NCI-H2081 (cell line): ENCODE measurements at places on chromosomes 12 and 14.

GRCh38 chr12:116427200-116427930 lies 131.8 kb upstream of the MAP1LC3B2 start:
- DNase-seq: no peak

DNA sequence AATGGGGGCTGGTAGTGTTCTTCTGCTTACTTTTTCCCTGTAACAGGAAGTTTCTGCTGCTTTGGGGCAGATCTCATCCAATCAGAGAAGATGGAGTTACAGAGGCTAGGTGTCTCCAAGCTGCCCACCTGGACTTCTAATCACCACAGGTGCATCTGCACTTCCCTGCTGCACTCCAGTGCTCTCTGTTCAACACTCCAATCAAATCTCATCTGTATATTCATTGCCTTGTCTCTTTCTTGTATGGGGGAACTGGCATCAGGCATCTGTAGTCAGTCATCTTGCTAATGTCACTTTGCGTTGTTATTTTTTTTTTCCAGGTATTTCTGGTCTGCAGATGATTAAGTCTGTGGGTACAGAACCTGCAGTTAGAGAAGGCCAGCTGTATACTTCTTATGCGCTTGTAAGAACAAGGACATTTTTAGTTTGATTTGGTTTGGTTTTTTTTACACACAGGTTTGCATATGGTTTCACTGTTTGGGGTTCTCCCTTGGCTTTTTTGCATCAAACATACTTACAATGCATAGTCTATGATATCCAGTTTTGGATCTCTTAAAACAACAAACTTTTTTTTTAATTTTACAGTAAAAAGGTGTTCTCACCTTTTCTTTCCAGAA lies 116.0 kb downstream of the METTL25 start:
- DNase-seq: no peak

DNA sequence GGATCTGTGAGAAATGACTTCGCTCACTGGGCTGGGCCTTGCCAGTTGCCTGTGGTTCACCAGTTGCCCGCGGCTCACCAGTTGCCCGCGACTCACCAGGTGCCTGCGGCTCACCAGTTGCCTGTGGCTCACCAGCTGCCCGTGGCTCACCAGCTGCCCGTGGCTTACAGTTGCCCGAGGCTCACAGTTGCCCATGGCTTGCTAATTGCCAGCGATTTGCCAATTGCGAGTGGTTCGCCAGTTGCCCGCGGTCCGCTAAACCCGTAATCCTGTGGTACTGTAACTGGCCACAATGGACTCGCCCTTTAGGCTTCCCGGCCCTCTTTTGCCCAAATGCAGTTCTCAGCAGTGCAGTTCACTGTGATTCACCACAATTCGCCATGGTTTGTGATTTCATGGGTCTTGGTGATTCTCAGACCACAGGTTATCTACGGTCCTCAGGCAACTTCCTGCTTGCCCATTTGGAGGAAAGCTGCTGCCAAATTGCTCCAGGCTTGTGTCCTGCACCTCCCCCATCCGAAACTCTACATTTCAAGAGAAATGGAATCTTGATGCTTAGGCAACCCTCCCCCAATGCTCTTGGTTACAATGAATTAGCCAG lies 15.0 kb upstream of the MEG3 start:
- no peak for DNase-seq

- DNase-seq: no peak
Observed at GRCh38 chr14:100605230-100605629, 18.0 kb upstream of the BEGAIN start.

- peak; percentile 79 for DNase-seq
Observed at GRCh38 chr12:7439579-7440505, 4.1 kb downstream of the CD163L1 start.

- no peak for DNase-seq
Observed at GRCh38 chr12:55132816-55133215, 6.6 kb downstream of the OR9K2 start.

GRCh38 chr14:50786751-50787464 lies 44.1 kb downstream of the NIN start:
- no peak for DNase-seq

DNA sequence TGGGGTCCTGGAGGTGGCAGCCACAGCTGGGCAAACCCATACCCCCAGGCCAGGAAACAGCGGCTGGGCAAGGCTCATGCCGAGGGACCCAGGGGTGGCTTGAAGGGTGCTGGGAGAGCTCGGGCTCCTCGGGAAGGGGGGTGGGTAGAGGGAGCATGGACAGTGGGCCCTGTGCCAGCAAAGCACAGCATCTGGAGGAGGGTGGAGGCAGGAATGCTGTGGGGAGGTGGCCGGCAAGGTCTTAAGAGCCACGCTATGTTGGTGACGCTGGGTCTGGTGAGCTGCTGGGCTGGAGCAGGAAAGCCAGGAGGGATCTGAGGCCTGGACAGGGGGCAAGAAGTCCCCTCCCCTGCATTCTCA lies 48.2 kb upstream of the DLK1 start:
- DNase-seq: no peak

- no peak for DNase-seq
Observed at GRCh38 chr12:121167232-121167820, 34.6 kb downstream of the P2RX7 start.

DNA sequence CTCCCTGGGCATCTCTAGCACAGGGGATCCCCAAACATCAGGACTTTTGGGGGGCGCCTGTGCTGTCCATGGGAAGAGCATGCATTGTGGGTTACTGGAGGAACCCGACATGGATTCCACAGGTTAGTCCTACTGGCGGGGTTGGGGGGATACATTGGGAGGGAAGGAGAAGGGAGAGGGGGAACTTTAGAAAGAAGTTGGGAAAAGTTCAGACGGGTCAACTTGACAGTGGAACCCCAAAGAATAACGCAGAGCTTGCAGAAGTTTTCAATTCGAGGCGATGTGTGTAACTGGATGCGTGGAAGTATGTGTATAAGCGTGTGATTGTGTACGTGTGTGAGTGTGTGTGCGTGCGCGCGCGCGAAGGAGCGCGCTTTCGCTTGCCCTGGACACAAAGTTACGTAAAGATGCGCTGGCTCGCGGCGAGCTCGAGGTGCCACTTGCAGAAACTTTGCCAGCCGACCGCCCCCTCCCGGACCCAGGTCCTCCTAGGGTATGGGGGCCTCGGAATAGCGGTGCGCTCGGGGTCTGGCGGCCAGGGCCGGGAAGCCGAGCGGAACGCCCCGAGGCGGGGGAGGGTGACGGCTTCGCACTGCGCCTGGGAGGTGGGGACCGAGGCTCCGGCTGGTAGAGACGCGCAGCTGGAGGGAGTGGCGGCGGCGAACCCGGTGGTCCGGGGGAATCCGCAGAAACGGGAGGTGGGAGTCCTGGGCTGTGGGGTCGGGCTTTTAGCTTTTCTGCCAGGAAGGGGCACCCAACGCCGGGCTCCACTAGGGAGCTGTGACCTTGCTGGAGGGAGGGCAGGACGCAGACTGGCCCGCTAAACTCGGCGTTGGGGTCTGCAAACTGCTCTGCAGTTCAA lies 669 bp downstream of the RFX4 start:
- DNase-seq: no peak

- no peak for DNase-seq
Observed at GRCh38 chr12:76255281-76255680, 92.9 kb downstream of the BBS10 start.

GRCh38 chr12:118999107-118999506 lies 17.8 kb downstream of the SRRM4 start:
- DNase-seq: no peak

GRCh38 chr12:129185855-129186254 lies 332.6 kb downstream of the GLT1D1 start:
- DNase-seq: no peak

GRCh38 chr12:119840582-119840981 lies 36.5 kb downstream of the CIT start:
- no peak for DNase-seq

DNA sequence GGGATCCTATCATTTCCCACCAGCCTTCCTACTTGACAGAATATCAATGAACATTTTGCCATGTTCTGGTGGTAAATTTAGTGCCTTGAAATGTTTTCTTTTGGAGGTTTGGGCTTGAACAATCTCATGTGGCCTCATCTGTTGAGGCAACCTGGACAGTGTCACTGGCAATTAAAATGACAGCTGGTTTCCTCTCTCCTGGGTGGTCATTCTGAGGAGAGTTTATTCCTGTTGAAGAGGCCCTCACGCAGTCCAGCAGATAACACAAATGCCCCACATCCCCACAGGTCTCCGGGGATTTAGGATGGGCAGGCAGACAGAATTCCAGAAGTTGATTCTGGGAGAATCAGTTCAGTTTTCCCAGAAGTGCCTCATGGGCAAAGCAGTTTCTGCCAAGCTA lies 41.9 kb downstream of the MMAB start:
- DNase-seq: no peak

DNA sequence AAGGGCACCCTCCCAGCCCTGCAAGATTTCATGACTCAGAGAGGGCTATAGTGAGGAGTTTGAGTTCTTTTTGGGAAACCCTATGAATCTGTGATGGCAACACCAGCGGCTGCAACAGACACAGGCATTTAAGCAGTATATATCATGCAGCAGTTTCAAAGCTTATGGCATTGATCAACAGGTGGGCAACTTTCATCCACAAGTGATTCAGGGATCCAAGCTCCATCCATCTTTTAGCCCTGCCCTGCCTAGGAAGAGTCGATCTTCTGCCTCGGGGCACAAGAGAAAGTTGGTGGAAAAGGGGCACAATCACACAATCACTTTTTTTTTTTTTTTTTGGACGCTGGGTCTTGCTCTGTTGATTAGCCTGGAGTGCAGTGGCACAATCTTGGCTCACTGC lies 8.3 kb upstream of the FAM222A start:
- no peak for DNase-seq

DNA sequence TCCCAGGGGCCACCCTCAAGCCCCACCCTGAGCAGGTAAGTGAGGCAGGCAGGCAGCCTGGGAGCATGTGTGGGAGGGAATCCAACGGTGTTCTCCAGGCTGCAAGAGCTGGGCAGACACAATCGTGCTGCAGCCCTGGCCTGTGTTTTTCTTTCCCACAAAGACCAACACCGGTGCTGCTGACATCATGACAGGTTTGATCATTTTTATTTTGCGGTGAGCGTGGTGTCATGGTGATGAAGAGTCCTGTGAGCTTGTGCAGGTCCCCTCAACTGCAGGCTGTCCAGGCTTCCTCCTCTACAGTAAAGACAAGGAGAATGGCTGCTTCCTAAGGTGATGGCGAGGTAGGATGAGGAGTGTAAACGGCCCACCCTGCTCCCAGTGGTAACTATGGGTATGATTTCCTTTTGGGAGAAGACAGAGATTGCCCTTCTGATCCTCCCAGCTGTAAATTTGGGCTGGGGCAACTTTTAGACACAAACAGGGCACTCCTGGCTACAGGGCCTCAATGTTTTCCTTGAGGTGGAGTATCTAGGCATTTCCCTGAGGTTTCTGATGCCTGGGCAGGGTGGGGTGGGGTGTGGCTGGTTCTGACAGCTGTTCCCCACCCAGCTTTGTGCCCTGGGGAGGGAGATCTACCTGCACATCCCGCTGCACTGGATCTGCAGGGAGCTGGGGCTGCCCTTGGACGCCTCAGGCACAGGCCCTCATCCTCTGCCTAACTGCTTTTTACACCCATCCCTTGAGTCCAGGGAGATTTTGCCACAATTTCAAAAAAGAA lies 109.1 kb downstream of the VCPKMT start:
- DNase-seq: no peak

GRCh38 chr12:95227818-95228356 lies 10.3 kb downstream of the VEZT start:
- DNase-seq: no peak

GRCh38 chr14:54944737-54945391 lies 42.2 kb upstream of the GCH1 start:
- DNase-seq: no peak

- no peak for DNase-seq
Observed at GRCh38 chr12:68231229-68231628, 5.6 kb upstream of the IL26 start.

DNA sequence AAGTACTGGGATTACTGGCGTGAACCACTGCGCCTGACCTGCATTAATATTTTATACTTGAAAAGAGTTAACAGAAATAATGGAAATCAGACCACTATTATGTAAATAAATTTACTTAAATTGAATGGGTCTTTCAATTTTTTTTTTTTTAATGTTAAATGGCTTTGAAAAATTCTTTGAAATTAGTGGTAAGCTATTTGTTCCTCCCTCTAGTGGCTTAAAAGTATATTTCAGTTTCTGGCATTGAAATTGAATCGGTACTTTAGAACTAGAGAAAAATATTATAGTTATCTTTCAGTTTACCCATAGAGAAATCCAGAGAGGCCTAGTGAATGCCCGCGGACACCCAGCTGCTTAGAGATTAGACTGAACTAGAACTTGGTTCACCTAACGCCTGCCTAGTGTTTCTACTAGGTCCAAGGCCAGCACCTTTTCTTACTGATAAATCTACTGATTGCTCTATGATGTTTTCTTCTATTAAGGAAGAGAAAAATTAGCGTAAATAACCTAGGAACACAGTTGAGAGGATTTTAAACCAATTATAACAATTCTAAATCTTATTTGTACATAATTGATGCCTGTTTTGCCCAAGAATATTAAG lies 106.5 kb downstream of the EML1 start:
- DNase-seq: no peak

- DNase-seq: peak; percentile 36
Observed at GRCh38 chr12:46371718-46372543, 642 bp downstream of the SLC38A2 start.

DNA sequence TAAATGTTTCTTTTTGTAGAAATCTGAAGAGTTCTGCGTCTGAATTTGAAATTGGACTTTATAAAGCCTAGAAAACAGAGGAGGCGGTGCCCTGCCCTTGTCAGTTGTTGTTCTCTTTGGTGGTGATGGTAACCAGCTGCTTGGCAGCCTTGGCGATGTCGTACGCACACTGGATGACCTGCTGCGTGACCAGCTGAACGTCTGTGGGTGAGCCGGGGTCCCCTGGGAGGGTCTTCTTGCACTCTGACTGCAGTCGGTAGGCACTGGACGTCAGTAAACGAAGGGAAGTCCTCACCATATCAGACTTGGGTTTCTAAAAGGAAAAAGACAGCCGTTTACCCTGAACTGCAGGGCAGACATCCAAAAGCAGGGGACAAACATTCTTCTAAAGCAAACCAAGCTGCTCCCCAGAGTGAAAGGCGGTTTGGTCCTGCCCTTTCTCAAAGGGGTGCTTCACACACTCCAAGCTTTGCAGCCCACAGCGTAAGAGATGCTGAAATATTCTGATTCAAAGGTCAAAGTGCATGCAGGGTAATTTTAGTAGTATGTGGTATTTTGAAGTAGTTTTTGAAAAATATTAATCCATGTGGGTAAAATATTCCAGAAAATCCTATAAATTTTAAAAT lies 32.9 kb downstream of the TCHP start:
- DNase-seq: no peak
